ENCODE measurements at places on chromosomes 6 and 20.

DNA sequence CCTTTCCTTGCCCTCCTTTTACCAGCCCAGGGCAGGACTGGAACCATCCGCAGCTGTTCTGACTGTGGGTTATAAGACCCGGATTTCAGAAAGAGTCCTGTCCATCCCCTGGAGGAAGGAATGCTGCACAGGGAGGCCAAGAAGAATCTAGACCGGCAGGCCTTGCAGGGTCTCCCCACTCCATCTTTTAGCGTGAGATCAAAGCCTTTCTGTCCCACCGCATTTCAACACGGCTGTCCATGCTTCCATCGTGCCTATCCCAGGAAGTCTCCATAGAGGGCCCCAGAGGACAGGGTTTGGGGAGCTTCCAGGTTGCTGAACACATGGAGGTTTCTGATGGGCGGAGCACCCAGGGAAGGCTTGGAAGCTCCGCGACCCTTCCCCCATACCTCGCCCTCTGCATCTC lies 79.3 kb upstream of the AGPAT4 start:
- DNase-seq, result no peak

DNA sequence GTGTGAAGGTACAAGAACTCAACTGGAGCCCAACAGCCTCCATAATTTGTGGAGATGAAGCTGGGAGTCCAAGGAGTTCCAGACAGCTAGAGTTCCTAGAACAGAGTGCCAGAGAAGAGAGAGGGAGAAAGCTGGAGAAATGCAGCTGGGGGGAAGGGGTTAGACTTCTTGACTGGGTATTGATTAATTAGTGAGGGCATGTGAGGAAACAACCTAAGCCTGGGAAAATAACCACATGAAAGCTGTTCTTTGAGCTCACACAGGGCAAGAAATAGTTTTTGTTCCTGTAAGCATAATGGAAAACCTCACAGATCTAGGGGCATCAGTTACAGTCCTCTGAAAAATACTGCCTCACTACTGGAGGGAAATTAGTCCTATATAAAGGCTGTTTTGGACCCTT lies 230.5 kb upstream of the FKBP1C start:
- DNase-seq, result no peak

GRCh38 chr20:1509237-1509636 lies 18.0 kb upstream of the SIRPB2 start:
- no peak for DNase-seq

- DNase-seq, result no peak
Observed at GRCh38 chr6:27495386-27496135, 22.7 kb upstream of the ZNF184 start.
